Activated CD4-positive, CD25-positive, alpha-beta regulatory T cell treated with anti-CD3 and anti-CD28 coated beads, Interleukin-2, amount 50 U/mL, for 16 hours (primary cell): ENCODE measurements at places on chromosomes 7 and 10.

DNA sequence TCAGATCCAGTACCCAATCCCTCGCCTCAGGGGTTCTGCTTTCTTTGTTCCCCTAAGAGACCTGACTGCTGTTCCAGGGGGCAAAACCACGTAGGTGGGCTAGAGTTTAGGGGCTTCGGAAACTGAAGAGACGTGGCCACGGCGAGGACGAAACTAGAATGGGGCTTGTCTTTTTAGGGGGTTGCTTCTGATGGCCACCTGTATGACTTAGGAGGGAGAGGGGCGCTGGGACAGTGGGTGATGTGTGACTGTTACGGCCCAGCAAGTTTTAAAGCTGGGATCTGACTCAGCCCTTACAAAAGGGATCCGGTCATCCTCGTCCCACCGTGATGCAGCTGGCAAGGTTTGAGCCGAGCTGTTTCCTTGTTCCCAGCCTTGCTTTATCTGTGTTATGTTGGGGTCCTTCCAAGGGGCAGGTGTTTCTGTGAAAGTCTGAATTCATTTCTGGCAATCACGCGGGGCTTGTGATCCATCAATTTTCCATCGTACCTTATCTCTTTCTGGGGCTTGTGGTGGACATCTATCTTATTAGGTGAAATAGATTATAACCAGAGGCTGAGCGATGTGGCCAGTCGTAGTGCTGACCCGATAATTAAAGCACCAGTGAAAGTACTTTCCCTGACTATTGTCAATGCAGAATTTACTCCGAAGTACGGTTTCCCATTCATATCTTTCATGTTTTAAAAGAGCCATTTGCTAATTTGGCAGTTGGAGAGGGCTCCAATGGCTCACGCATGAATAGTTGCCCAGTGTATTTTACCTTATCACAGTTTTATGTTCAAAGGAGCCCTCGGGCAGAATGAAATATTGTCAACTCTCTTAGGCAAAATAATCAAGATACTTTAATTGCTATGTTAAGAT is 830 bp downstream of the MET start:
- no peak for DNase-seq

DNA sequence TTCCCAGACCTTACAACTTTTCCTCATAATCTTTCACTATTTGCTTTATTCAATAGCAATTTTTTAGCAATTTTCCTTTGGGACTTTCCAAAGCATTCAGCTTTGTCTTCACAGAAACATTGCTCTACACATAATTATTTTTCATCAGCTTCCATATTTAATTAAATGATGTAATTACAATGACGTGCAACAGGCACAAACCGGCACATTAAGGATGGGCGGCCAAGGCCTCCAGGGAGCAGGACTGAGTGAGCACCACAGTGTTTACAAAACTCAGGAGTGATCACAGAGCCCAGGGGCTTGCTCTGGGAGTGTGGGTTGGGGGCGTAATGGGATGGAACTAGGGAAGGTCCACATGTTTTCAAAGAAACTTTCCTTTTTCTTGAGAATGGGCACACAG is 69.8 kb downstream of the MAD1L1 start:
- DNase-seq: no peak

DNA sequence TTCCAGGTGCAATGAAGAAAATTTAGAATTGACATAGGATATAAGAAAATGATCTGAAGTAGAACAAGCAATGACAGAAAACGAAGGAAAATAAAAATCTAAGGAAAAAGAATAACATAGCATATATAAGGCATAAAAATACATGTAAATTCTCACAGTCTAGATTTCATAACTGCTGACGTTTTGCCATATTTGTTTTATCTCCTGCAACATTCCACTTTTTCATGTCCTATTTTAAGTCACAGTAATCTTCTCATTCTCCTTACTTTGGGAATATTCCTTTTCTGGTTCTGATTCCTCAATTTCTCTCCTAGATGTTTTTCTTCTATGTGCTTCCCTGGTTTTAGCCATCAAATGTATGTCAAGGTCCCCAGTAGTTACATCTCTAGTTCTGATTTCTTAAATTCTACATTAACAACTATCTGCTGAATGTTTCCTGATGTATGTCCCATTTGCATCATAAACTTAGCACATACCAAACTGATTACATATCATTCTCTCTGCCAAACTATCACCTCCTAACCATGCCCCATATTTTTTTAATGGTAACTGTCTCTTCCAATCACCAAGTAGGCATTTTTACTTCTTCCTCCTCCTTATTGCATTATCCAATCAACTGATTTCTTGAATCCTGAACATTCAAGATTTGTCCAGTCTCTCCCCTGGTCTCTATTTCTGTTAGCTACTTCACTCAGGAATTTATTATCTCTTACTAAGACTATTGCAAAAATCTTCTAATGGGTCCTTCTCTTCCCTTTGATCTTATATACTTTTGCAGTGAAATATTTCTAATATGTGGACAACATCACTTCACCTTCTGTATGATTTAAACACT is 171.3 kb downstream of the DNAJC1 start:
- no peak for DNase-seq

GRCh38 chr7:22444181-22444971 is 55.6 kb downstream of the STEAP1B start:
- no peak for DNase-seq

- DNase-seq: no peak
These were observed 166.8 kb downstream of the C1GALT1 start for GRCh38 chr7:7349156-7349555.

DNA sequence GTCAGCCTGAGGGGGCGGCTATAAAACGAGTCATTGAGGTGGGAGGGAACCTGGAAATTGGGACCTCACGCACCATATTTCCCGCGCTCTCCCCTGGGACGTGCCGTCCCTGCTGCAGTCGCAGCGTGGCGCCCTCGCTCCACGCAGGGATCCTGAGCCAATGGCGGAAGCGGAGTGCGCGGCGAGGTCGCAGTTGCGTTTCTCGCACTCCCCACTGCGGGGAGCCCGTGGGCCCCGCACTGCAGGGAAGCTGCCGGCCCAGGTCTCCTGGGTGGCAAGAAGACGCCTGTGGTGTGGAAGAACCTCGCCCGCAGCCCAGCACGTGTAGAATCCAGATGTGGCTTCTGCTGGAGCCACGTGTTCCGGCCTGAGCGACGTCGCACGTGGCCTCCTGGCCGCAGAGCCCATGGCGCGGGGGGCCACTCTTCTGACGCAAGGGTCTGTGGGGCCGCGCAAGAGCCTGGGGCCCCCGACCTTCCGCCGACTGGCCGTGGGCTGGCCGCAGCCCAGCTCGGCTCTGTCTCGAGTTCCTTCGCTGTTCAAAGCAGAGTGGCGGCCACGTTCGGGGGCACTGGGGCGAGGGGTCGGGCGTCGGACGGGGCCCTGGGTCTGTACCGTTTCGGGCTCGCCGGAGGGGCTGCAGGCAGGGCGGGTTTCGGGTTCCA is 26.4 kb downstream of the HIF1AN start:
- DNase-seq: peak; percentile 36

- no peak for DNase-seq
These were observed 7.7 kb downstream of the NPC1L1 start for GRCh38 chr7:44533301-44534055.

DNA sequence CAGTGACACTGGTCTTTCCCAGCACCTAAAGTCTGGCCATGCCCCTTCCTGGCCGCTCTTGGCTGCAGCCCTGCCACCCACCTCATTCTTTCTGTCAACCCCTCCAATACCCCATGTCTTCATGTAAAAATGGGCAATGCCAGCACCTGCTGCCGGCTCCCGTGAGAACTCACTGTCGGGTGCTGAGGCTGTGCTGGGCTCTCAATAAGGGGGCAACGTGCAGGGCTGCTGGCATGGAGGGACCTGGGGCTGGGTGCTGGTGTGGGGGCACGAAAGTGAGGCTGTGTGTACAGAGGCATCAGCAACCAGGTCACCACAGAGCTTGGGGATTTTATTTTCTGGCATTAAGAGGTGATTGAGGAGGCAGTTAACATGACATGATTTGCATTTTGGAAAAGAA is 65.3 kb downstream of the ALOX5 start:
- DNase-seq: no peak

GRCh38 chr10:15059914-15060313 is 16.2 kb downstream of the OLAH start:
- DNase-seq: no peak

DNA sequence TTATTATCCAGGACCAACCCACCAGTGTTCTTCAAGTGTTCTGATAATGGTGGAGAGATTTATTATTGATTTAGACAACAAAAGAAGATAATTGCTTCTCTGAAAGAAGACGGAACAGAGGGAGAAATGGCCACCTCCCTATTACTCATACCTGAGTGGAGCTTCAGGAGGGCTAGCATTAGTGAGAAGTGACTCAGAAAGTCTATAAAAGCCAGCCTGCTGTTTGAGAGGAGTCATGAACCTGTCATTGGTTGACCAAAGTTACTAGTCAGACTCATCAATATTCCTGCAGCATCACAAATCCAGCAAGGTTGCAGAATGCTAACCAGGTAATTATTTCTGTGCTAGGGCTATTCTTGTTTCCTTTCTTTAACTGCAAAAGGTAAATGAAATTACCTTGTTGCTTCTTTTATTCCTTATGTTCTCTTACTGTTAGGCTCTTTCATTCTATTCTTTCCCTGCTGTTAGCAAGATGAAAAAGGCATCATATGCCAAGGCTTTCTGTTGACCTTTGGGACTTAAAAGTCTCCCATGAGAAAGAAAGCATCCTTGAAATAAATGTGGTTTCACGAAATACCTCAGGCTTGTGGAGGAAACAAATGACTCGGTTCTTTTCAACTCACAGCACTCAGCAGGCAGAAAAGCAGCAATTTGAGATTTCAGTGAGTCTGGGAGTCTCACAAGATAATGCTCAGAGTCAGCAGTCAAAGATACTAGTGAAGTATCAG is 256.4 kb upstream of the PHYHIPL start:
- no peak for DNase-seq
